ENCODE measurements at places on chromosomes 7 and 10.

DNA sequence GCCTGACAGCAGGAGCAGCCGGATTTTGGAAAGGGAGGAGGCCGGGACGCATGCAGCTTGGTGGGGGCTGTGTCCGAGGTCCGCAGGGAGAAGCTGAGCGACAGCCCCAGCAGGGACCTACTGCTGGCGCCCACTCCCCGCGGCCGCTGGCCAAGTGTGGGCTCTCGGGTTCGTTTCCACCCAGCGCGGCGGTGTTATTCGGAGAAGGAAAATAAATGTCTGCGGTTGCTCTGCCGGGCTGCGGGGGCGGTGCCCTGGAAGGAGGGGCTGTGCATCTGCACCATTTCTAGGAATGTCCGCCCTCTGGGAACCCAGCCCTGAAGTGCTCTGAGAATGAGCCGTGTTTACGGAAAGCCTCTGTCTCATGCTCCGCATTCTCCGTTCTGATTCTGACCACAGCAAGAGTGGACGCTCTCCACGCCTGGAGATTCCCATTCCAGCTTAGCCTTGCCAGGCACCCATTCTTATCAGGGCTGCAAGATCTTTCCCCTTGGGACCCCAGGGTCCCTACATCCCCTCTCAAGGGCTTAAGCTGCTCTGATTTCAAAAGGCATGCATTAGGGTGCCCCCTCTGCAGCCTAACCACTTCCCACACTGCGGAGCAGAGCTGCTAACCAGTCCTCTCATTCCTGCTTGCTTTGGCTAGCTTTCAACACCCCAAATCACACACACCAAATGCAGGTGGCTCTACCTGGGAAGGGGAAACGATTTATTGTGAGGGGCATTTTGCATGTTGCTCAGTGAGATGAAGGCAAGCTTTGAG, 256.6 kb upstream of the GLI3 start:
- H3K27me3 ChIP-seq, result no peaks in the 10 kb centered on the region
- H3K27ac ChIP-seq, result no peak overlapping the region
- H3K4me1 ChIP-seq, result no peaks in the 10 kb centered on the region
- DNase-seq, result peak; percentile 69

- no peaks in the 10 kb centered on the region for H3K27me3 ChIP-seq
- no peaks in the 10 kb centered on the region for H3K4me1 ChIP-seq
- DNase-seq, result no peak
- H3K36me3 ChIP-seq, result no peaks in the 10 kb centered on the region
- no peak overlapping the region for H3K27ac ChIP-seq
Observed at GRCh38 chr10:43166880-43167497, 28.7 kb downstream of the CSGALNACT2 start.

- H3K4me1 ChIP-seq, result peaks cover 5% of the 10 kb centered on the region
- H3K27ac ChIP-seq, result no peak overlapping the region
- DNase-seq, result no peak
- H3K27me3 ChIP-seq, result no peaks in the 10 kb centered on the region
- no peak overlapping the region for H3K4me3 ChIP-seq
Observed at GRCh38 chr7:74025730-74026129, 2.2 kb upstream of the ELN start.

GRCh38 chr10:60050366-60050765, 144.0 kb upstream of the CCDC6 start:
- no peaks in the 10 kb centered on the region for H3K27me3 ChIP-seq
- no peaks in the 10 kb centered on the region for H3K4me1 ChIP-seq

GRCh38 chr10:48587819-48588218, 17.1 kb downstream of the ARHGAP22 start:
- H3K4me1 ChIP-seq, result peaks cover 4% of the 10 kb centered on the region
- H3K27ac ChIP-seq, result no peak overlapping the region
- H3K4me3 ChIP-seq, result no peak overlapping the region

DNA sequence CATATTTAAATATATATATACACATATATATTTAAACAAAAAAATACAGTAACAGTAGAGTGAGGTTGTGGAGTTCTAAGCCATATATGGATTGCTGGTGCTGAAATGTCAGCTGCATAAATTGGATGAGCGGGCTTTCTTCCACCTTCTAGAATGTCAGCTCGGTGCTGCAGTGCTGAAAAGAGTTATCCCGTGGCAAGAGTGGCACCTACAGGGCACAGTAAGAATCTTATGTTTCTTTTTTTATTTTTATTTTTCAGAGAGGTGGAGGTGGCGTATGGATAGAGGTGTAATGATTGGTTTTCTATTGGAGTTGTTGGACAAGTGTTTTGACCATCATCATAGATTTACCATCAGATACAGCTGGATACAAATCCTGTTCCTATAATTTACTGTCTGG, 86.2 kb upstream of the DYNC1I1 start:
- no peaks in the 10 kb centered on the region for H3K27me3 ChIP-seq
- H3K36me3 ChIP-seq, result no peaks in the 10 kb centered on the region
- no peak overlapping the region for H3K27ac ChIP-seq
- no peak overlapping the region for H3K4me3 ChIP-seq

GRCh38 chr7:29345590-29345989, 151.0 kb downstream of the CHN2 start:
- no peaks in the 10 kb centered on the region for H3K36me3 ChIP-seq
- H3K27me3 ChIP-seq, result no peaks in the 10 kb centered on the region
- no peaks in the 10 kb centered on the region for H3K4me1 ChIP-seq
- DNase-seq, result peak; percentile 71

Measured in mesendoderm (in vitro differentiated cells).